ENCODE measurements at places on chromosomes 1 and 21.

DNA sequence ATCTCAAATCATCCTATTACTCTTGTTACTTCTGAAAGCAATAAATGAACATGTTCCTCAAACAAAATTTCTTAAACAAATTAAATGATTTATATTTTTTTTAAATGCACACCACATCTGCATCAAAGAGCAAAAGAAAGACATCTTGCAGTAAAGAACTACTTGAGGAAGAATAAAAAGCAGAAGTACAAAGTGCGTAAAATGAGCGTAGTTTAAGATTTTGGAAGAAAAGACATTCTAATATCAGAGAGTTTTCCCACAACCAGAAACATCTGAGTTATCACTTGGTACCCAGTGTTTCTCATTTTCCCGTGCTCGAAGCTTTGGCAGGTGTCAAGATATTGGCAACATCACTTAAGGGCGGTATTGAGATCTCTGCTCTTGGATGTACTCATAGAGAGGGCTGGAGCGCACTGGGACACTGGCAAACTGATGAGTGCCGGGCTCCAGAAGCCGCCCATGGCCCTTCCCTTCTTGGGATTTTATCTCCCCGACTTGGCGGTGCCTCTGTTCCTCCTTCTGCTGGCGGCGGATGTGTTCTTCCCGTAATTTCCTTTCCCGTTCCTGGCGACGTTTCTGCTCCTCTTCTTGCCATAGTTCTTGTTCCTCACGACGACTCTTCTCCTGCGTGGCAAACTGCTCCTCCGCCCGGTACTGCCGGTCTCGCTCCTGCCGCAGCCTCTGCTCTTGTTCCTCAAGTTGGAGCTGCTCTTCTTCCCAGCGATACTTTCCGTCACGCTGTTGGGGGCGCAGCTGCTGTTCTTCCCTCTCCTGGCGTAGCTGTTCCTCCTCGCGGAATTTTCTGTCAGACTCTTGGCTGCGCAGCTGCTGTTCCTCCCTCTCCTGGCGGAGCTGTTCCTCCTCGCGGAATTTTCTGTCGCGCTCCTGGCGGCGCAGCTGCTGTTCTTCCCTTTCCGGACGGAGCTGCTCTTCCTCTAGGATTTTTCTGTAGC lies 7.9 kb downstream of the TCHH start:
- no peak for DNase-seq

- DNase-seq = peak; percentile 61
Observed at GRCh38 chr1:182781841-182782586, 7.6 kb upstream of the NPL start.

GRCh38 chr1:58660105-58660504 lies 39.8 kb downstream of the MYSM1 start:
- DNase-seq = no peak

- DNase-seq = no peak
Observed at GRCh38 chr1:42676534-42677087, 5.6 kb upstream of the YBX1 start.

DNA sequence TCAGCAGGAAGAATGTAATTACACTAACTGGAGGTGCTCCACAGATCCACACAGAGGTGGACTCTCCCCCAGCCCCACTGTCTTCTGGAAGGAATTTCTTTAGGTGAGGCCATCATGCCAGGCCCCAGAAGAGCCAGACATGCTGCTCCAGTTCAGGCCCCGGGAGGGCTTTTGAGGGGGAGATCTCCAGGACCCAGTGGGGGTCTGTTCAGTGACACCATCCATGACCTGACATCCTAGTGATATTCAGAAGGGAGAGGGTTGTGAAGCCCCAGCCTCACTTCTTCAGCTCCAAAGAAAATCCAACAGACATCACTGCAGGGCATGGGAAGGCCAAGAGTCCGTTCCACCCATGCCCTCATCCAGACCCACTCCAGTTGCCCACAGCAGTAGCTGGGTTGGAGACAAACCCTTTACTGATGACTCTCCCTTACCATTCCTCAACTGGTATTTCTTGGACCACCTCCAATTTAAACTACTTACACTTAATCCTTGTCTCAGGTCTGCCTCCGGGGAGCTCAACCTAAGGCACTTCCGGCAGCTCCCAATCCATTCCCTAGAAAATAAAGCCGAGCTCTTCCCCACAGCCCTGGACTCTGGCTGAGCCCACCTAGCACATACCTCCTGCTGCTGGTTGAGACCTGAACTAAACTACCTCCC lies 39.2 kb downstream of the CSMD2 start:
- DNase-seq = no peak

DNA sequence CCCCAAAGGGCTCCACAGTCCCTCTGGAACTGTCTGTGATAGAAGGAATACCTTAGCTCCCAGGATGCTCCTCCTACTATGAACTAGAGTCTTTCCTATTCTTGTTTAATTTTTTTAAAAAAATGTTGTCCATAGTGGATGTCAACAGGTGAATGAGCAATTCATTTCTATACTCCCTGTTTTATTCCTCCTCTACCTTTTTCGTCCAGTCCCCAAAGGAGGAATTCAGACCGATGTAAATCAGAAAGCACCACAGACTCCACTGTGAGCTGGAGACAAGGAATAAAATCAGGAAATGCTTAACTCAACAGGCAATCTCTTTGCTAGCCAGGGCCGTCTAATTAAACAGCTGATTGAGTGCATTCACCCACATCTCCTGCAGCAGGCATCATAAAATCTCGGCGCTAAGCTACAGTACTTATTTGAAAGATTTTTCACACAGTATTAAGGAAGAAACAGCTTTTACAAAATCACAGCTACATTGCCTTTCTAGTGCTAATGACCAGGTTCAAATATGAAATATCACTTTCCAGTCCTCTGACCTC lies 381.6 kb downstream of the SIPA1L2 start:
- DNase-seq = no peak
